AG04450 (cell line): ENCODE measurements at places on chromosomes 16 and 17.

GRCh38 chr17:3004925-3005324 lies 58.5 kb downstream of the OR1D5 start:
- DNase-seq = no peak

- DNase-seq = no peak
Observed at GRCh38 chr16:14187517-14188338, 116.6 kb downstream of the MRTFB start.

- DNase-seq = no peak
Observed at GRCh38 chr17:58575511-58575910, 61.1 kb upstream of the MTMR4 start.

- DNase-seq = no peak
Observed at GRCh38 chr17:57908278-57908677, 46.9 kb downstream of the CUEDC1 start.

DNA sequence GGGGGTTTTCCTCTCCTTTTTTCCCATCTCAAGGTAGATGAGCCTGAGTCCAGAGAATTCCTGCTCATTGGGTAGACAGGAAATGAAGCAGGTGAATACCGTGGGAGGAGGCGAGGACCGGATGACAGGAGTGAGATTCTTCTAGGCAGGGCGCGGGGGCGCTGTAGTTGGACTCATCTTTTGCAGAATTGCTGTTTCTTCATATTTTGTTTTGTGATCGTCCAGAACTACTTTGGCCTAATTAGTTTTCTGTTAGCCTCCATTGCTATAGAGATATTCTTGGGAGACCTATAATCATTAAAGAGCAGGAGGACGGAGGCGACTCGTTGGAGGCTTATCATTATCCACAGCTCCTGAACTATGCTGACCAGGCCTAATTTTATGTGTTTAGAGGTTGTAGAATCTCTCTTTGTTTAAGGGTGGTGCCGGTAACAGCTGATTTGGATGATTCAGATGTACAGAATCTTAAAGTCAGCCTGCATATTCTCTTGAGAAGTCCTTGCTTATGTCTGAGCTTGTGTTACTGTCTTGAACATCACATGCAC lies 650 bp downstream of the ATP6V0A1 start:
- no peak for DNase-seq

DNA sequence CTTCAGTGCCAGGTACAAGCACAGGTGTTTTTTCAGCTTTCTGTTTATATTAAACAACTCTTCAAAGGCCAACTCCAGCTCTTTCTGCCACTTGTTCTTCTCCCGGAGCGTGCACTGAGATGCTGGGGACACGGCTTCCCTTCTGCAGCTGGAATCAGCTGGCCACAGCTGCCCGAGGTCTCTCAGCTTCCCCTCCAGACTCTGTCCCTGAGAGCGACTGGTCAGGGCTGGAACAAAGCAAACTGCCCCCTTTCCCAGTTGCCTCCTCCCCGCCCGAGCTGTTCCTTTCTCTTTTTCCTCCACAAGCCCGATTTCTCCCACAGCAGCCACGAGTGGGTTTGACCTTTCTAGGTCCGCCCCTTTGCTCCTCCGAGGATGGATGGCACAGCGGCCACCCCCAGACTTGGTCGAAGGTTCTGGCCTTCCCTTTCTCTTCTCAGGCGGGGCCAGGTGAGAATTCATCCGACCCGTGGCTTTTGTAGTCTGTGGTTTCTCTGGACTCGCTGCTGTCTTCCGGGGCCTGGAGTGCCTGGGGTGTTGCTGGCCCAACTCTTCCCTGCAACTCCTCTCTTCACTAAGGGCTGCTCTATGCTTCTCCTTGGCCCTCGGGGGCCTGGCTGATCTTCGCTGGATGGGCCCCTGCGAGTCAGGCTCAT lies 11.5 kb downstream of the CEP295NL start:
- DNase-seq = no peak

DNA sequence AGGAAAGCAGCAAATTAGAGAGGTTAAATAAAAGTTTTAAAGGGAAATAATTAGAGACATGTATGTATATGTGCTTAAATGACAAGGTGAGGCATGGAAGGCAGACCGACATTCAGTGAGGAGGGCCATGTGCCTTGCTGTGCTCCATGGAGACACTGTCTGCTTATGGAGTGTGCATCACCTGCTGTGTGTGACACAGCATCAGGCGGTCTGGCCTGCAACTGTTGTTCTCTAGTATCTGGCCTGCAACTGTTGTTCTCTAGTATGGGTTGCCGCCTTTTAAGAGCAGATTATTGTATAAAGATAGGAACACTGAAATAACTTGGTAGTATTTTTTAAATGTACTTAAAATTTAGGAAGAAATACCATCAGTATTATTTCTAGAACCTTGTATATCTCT lies 225.1 kb downstream of the LGALS9B start:
- DNase-seq = no peak
